Mesenchymal stem cell (in vitro differentiated cells and primary cell): ENCODE measurements at places on chromosomes 11 and 22.

DNA sequence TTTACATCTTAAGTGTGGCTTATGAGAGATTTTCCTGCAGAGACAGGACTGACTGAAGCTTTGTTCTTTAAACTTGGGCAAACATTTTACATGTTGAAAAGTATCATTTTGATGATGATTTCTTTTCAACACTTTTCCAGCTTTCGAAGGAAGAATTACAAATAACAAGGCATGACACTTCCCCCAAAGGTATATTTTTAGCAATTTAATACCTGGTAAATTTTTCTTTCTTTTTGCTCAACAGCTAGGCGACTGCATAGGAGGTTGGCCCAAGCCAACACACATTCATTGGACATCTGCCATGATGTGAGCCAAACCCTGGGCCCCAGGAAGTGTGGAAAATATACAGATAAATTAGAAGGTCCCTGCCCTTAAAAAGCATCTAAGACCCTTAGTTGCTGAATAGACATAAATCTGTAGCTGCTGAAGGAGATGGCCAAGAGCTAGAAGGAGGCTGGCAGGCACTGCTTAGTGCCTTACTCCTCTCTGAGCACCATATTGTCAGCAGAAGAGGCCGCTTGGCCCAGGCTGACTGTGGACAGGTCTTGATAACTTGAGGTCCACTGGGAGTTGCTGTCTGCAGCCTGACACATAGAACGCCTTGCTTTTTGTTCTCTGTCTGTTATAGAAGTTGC lies 53.3 kb upstream of the CD44 start:
- DNase-seq, result no peak

- DNase-seq, result no peak
Observed at GRCh38 chr11:20014067-20014402, 146.2 kb downstream of the DBX1 start.

- no peak for DNase-seq
Observed at GRCh38 chr22:27192135-27192829, 534.9 kb downstream of the MIAT start.

DNA sequence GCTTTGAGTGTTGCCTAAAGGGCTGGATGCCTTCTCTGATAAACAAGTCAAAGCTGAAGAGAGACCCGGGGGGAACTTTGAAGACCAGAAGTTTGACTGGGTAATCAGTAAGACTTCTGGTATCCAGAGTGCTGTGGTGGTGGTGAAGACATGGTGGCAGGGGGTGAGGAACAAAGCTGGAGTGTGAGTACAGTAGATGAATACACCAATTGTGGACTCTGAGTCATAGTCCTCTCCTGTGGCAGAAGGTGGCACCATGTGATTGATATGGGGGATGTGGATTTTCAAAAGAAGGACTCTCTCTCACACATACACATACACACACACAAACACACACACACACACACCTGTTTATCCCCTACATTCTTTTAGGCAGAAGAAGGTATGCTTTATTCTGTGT lies 12.3 kb downstream of the MS4A6A start:
- no peak for DNase-seq

DNA sequence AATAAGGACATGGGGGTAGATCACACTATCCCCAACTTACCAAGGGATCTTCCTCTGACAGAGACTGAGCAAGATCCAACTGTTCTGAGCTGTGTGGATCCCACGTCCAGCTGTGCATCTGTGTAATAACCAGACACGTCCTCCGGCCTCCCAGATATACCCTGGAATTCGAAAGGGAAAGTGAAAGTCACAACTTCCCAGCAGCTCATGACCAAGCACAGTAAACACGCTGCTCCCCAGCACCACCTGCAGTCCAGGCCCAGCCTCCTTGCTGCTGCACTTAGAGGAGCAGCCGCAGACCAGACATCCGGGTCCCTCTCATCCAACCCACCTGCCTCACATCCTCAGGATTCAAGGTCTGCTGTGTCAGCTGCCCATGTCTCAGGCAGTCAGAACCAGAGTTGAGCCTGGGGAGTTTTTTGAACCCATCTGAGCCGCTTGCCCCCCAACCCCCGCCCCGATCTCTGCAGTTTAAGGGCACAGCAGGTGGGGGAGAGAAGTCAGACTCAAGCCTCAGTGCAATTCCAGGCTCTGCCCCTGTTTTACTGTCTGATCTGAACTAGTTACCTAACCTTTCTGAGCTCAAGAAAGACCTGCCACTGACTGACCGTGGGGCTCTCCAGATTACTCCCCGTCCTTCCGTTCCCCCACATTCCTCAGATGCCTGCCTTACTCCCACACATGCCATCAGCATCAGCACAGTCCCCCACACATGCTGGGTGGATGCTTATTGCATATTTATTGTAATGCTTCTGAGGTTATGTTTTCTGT lies at the start of gene APOL2:
TSS of gene APOL2 (minus strand) at position 127 of the 771 bp plus-strand sequence. CDS start 6,365 bp downstream, outside the sequence.
- DNase-seq, result peak; percentile 98

DNA sequence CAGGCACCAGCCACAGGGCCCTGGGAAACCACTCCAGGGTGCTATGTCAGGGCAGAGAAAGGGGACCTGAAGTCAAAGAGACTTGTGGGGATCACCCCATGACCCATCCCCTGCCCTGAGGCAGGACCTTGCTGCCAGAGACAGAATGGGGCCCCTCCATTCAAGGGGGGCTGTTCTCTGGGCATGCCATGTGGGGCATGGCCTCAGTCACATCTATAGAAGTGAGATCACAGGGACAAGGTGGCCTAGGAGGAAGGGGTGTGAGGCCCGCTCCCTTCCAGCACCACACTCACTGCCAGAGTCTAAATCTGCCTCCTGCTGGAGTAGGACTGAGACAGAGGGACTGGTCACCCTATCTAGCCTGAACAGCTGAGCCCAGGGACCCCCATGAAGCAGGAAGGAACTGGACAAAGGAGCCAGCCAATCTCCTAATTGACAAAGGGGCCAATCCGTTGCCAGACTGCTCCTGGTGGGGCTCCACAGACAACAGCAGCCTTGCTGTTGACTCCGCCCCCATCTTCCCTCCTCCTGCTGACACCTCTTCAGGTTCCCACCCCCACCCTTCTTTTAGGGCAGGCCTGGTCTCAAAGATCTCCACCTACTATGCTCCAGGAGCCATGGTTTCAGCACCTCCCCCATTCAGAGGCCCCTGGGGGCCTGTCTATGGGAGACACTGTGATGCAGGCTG lies 26.0 kb downstream of the NEAT1 start:
- peak; percentile 94 for DNase-seq

GRCh38 chr11:1222491-1223345 lies at the start of gene MUC5B:
Gene MUC5B, plus strand, starts transcription at chr11:1223066. Its CDS starts 58 bp downstream, at chr11:1223124.
- no peak for DNase-seq

- DNase-seq, result no peak
Observed at GRCh38 chr11:96065379-96065778, 141.5 kb upstream of the MTMR2 start.

DNA sequence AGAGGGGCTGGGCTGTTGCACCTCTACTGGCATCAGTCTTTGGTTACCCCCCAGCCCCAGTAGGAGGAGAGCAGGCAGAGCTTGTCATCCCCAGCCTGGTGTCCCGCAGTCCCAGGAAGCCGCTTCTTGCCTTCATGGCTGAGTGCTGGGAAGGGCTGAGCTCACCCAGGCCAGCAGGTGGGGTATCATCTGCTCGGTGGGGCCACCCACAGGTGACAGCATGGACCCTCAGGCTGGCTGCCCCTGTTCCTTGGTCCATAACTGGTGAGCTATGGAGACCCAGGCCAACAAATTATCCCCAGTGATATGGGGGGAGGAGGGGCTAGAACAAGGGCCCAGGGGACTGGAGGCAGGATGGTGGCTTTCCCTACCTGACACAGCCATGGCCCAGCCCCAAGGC lies 6.5 kb upstream of the RHOD start:
- DNase-seq, result no peak

GRCh38 chr11:59898650-59899049 lies 20.1 kb downstream of the OOSP3 start:
- DNase-seq, result peak; percentile 78

DNA sequence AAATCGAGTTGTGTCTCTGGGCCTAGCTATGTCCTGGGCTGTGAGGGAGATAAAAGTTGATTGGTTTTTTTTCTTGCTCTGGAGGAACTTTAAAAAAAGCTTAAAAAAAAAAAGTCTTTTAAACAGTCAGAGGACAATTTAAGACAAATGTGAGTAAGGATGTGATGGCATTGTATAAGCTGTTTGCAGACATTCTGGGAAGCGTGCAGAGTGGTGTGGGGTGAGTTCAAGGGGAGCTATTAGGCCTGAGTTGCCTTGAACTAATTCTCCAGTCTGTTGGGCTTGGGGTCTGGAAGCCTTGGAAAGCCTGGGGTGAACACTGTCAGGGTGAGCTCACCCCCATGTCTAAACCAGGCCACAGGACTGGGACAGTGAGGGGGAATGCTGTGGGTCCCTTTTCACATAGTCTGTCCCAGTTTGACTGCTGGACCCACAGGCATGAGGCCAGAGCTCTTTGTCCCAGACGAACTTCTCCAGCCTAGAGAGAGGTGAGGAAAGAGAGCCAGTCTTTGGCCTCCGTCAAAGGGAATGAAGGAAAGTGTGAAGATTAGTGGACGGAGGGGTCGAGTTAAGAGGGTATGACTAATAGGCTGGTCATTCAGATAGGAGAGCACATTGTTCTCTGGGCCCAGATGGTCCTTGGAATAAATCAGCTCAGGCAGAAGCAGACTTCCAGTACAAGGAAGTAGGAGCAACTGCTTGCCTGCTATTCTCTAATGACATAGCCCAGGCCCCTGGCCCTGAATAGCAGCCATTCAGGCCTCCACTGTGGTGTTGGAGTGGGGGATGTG lies 76.4 kb upstream of the NNMT start:
- peak; percentile 89 for DNase-seq

DNA sequence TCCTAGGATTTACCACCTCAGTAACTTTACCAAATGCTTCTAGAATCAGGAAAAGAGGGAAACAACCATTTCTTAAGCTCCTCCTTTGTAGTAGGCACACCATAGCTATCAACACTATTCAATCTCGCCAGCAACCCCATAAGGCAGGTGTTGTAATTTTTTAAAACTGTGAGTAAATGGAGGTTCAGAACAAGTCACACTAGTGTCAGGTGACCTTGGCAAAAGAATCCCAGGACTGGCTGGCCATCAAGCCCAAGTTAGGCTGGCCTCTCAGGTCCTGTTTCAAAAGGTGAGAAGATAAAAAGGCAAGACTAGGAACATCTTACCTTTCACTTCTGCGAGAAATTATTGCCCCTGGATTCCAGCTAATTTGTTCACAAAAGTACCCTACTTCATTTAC lies 713 bp downstream of the TOP3B start:
- DNase-seq, result peak; percentile 3

DNA sequence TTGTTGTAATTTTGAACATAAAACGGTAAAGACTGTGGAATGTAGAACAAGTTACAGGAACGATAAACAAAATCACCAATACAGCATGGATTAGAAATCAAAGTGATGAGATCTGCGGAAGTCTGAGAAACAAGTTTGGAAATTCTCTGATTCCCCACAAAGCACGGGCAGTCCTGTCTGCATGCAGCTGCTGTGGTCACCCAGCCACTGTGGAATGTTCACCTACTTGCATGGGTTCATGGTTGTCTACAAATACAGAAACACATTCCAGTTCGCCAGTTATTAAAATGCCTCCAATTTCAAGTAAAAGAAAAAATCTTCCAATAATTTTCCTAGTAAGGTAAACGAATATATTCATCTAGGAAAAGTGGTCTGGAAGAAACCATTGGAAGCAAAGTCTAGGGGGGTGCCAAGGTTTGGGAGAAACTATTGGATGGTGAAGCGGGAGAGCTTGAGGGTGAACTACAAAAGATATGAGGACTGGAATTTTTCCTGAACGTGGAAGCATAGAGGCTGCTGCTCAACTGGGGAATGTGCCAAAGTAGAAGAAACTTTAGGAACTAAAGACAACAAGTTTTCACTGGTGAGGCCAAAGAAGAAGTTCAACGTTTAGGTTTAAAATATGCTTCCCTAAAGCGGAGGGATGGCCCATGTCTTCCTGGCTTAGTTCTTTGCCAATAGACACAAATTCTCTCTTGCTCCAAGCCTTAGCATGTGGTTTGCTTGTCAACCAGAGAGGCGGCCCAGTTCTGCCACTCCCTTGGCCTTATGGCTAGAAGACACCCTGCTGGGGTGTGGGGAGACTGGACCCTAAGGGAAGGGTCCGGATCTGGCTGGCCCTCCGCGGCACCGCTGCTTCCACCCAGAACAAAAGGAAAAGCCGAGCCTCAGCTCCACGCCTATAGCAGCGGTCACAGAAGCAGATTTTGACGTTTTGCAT lies 70.2 kb downstream of the CTTN start:
- DNase-seq, result no peak

- no peak for DNase-seq
Observed at GRCh38 chr22:38018938-38019827, 34.8 kb upstream of the SOX10 start.

DNA sequence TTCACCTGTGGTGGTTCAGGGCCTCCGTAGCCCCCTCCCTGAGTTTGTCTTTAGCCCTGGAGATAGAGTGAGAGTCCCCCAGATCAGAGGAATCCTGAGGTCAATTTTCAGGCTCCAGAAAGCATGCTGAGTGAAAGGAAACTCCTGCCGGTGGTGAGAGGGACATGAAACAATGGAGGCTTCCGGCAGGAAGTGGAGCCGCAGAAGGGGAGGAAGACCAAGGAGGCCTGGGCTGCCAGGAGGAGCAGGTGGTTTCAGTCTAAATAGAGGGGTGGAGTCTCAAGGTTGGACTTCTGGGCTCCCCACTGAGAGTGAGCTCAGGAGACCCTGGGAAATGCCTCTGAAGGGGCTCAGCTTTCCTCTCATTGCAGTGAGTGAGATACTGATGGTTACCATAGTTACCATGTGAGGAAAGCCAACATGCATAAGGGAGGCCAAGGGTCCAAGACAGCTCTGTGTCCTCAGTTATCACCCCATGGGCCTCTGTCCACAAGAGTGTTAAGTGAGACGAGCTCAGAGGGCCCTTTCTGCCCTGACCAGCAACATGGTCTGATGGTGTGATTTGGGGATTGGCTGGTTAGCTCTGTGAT lies 10.7 kb downstream of the SLCO2B1 start:
- DNase-seq, result no peak

GRCh38 chr11:16859651-16860050 lies 121.2 kb downstream of the C11orf58 start:
- no peak for DNase-seq

GRCh38 chr22:23437779-23438178 lies 142.3 kb downstream of the IGLL1 start:
- no peak for DNase-seq

DNA sequence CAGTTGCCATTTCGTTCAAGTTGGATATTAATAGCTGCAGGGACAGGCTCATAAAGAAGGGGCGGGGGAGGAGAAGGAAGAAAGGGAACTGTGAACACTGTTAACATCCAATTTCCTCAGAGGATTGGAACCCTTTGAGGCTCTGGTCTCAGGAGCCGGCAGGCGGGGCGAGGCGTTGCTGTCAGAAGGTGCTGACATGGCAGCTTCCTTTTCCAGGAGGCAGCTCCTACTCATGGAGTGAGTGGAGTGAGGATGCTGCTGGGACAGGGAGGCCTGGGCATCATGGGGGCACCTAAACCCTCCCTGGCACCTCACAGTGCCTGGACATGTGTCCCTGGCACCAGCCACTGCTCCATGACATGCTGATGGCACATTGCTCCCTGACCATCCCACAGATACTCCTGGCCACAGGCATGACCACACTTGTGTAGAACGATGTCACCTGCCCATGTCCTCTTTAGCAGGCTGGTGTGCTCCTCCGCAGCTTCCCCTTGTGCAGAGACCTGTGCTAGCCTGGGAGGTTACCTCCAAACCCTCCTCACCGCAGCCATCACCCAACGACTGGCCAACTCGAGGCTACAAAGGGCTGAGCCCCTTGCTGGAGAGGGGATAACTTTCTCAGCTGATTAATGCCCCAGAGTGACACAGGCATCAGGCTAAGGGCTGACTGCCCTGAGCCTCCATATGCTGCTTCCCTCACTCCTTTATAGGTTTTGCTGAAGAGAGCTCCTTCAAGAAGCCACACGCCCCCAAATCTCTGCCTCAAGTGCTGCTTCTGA lies 79.6 kb upstream of the NECTIN1 start:
- no peak for DNase-seq

- DNase-seq, result no peak
Observed at GRCh38 chr11:1785749-1786413, 22.2 kb upstream of the CTSD start.
